Ascending aorta (tissue), 2 donors: ENCODE measurements at places on chromosomes 3 and 15.

GRCh38 chr15:73617301-73617831 is 15.8 kb downstream of the NPTN start:
- DNase-seq = no peak

DNA sequence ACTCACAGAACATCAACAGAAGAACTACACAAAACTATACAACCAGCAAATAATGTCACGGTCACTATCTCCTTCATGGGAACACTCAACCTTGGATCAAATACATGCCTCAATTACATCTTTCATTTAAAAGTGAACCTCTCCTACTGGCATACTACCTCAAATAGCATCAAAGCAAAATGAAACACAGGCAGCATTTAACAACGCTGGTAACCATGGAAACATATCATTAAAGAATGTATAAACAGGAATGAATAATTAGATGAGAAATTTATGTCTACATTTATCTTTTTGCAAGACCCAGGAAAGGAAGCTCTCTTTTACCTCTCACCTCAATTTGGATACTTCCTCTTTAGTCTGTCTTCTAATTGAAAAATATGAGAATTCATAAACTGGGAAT is 172.4 kb downstream of the SPATA16 start:
- no peak for DNase-seq

DNA sequence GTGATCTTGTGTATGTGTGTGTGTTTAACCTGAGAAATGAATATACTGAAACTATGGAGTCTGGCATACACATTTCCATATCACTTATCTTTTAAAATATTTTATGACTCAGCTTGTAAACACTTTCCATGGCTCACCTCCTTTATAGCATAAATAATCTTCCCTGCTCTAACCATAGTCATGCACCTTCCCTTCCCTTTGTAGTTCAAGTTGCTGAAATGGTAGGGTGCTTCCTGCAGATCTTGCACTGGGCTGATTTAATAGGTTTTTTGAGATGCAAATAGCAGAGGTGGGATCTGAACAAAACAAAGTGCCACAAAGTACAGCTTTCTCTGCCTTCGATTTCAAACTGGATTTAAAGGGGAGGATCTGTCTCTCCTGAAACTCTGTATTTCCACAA is 712.7 kb upstream of the LMCD1 start:
- DNase-seq = no peak

DNA sequence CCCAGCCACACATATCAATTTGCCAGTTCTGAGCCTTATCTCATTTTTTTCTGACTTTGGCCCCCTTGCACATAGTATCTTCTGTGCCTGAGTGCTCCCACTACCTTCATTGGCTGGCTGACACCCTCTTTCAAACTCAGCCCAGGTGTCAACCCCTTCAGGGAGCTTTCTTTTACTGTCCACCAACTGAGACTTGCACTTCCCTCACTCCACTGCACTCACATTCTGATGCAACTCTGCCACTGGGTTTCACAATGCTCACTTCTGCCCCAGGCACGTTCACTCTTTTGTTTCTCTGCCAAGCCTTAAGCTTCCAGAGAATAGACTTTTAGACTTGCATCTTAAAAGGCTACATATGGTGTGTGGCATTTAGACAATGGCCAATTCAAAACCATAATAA is 101.5 kb upstream of the CBLB start:
- DNase-seq = no peak

- no peak for DNase-seq
Observed at GRCh38 chr15:58492661-58493397, 61.0 kb downstream of the LIPC start.

GRCh38 chr15:76974456-76975036 is 20.4 kb upstream of the PSTPIP1 start:
- no peak for DNase-seq

DNA sequence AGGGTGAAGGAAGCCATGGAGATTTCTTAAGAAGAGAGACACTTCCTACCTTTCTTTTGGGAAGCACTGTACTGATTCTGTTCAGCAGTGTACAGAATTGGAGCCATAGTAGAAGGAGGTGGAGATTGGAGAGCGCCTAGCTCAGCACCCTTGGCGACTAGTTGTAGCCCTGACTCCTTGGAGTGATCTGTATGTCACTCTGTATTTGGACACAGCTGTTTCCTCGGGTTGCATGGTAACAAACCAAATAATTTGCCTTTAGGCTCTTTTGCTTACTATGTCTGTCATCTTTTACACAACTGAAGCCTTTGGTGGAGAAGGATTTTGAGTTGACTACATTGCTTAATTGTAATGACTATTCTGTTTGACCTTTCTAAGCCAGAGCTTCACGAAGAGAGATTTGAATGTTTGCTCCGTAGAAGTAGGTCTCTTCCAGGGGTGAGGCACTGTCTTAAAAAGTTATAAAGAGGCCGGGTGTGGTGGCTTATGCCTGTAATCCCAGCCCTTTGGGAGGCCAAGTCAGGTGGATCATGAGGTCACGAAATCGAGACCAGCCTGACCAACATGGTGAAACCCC is 77.1 kb downstream of the AKAP13 start:
- DNase-seq = no peak

DNA sequence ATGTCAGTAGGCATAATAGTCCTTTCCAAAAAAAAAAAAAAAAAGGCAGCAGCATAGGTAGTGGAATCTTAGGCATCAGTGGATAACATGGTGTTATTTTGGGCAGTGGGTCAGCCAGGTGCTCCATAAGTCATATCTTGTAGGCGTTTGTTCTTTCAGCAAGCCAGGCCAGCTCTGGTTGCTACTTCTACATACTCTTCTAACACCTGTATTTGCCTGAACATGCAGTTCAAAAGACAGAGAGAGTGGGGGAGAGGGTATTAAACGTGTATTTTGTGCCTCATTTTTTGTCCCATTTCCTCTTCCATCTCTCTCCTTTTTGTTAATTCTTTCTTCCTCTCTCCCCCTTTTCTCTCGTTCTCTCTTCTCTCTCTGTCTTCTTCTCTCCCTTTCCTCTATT is 110.4 kb downstream of the TPRG1 start:
- DNase-seq = no peak

- DNase-seq = no peak
Observed at GRCh38 chr3:46614431-46614830, 2.1 kb downstream of the FAM240A start.

GRCh38 chr15:50945725-50946124 is 37.2 kb downstream of the AP4E1 start:
- DNase-seq = no peak

GRCh38 chr3:172320468-172320867 is 127.8 kb downstream of the GHSR start:
- no peak for DNase-seq

DNA sequence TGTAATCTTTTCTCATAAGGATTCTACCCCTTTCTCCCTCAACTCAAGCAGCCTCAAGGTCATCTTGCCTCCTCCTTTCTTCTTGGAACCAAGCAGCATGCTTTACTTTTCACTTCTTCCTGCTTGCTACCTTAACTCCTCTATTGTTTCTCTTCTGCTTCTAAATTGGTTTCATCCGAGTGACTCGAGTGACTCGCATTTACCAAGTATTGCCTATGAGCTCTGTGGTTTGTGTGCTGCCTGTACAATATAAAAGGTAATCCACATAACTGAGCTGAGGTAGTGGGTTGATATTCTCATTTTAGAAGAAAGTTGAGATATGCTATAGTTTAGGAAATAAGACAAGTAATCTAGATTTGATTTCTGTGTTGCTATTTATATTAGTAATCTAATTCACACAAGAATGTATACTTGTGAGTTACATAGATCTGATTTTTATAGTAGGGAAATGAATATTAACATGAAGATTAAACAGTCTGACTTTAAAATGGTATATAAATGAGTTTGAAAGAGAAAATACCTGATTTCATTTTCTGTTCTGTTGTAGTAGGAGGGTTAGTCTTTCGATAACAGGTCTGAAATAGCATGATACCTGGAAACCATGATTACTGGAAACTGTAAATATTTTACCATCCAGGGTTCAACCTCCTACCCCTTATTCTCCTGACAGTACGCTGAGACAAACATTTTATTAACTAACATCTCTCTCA is 5.5 kb downstream of the HHLA2 start:
- no peak for DNase-seq

DNA sequence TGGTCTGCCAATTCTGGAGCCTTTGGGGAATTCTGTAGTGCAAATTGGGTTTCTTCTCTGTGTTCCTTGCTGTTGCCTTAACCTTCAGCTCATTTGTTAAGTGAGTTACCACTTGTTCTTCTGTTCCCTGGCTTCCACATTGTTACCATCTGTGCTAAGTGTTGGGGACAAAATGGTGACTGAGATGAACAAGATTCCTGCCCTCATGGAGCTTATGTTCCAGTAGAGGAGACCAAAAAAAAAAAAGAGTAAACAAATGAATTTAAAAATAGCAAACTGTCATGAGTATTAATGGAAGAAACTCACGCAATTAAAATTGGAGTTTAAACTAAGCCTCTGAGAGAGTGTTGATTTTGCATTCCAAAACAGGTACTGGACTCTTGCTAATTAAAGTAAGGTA is 49.4 kb upstream of the ATP2C1 start:
- no peak for DNase-seq

DNA sequence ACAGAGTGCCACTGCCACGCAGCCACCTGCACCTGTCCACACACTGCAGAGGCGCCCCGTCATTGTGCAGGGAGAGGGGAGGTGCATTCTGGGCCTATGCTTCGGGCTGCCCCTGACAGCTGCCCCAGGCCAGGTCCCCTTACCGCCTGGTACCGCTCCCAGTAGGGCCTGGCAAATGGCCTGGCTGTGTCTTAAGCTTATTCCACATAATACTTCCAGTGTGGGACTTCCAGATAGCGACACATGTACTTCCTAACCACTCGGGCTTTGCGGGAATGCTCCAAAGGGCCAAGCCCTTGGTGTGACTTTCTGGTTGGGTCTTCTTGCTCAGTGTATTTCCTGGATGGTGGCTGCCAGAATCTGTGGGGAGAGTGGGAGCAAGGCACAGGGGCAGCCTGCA is 254.3 kb upstream of the CHRNA7 start:
- DNase-seq = no peak

- DNase-seq = no peak
Observed at GRCh38 chr15:77969055-77969454, 108.5 kb downstream of the TBC1D2B start.

- no peak for DNase-seq
Observed at GRCh38 chr3:127237835-127238234, 44.9 kb downstream of the PRR23E start.

DNA sequence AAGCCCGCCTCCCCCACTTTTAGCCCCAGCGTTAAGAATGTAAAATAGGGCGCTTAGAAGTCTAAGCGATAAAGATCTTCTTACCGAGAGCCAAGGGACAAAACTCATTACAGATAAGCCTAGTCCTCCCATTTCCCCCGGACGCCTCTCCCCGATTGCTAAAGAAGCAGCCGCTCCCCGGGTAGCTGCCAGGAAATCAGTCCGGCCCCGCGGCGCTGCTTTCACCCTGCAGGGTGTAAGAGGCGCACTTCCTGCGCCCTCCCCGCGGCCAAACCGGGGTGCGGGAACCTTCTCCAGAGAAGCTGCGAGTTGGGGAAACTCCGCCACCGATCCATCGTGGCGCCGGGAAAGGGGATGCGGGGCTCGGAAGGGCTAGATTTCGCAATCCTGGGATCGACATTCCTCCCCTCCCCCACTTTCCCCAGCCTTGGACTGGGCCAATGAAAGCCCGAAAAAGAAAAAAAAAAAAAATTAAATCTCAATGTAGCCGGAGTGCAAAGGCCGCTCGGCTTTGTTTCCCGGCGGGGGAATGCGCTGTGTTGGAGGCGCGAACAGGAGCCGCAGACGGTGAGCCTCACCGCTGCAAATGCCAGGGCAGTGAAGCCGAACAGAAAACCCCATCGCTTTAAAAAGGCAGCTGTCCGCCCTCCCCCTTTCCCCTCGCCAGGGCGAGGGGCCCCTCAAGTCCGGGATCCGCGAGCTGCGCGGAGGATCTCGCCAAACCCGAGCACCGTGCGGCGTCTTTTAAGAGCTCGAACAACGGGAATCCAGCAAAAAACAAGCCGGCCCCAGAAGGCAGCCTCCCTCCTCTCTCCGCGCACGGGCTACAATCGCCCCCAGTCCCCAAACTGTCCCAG is 626 bp upstream of the PTPRG start:
- DNase-seq = peak; percentile 92

- no peak for DNase-seq
Observed at GRCh38 chr3:28575746-28576613, 227.4 kb upstream of the AZI2 start.

DNA sequence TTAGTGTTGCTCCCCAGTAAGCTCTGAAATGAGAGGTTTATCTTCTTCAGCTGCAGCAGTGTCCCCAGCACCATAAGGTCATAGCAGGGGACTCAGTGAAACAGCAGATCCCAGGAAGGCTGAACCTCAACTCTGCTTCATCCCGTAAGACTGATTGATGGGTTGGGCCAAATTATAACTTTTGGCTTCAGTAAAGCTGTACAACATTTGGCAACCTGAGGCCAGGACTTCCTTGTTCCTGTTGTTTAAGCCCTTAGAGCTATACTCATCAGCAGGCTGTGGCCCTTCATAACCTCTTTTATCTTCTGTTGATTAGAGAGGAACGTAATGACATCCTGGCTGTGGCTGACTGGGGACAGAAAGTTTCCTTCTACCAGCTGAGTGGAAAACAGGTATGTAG is 29.0 kb downstream of the IFT122 start:
- no peak for DNase-seq

DNA sequence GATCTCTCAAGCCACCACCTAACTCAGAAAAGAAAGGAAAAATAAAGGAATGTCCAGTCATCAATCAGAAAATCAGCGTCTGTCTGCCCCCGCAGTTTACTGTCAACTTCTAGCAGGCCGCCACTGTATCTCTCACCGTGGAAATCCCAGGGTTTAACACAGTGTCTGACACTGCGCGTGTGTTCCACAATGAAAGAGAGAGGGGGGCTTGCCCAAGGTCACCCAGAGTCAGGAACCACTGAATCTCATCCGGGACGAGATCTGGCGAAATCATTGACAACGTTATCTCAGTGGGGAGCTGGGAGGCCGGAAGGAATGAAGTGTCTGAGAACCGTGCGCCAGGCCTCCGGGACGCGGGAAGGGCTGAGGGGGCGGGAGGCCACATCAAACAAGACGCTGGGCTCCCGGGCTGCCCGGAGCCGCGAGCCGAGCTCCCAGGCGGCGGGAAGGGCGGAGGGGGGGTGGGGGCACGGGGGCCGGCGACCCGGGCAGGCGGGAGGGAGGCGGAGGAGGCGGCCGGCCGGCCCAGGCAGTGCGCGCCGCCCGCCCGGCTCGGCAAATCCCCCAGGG is 2.2 kb upstream of the HES1 start:
- no peak for DNase-seq

DNA sequence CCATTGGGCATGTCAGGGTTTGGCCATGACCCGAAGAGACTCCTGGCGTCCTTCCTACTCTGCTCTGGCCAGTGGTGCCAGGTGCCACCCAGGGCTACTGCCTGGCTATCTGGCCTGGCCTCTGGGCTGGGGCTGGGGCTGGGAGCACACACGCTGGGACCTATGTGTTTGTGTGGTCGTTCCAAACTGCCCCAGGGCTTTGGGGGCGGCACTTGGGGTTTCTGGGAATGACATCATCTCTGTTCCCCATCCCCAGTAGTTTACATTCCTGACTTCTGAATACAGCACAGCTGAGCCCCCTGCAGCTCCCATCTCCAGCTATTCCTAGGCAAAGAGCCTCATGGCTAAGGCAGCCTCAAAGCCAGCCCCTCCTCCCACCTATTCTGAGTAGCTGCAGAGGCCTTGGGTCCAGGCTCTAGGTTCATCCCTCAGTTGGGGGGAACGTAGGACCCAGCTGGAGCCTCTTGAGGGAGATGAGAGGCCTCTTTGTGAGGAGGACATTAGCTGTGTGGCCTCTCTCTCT is 24.3 kb downstream of the PLEKHO2 start:
- DNase-seq = no peak
